ENCODE measurements at places on chromosomes 4 and X.

- no peak for DNase-seq
Observed at GRCh38 chrX:129581904-129582303, 41.8 kb downstream of the OCRL start.

DNA sequence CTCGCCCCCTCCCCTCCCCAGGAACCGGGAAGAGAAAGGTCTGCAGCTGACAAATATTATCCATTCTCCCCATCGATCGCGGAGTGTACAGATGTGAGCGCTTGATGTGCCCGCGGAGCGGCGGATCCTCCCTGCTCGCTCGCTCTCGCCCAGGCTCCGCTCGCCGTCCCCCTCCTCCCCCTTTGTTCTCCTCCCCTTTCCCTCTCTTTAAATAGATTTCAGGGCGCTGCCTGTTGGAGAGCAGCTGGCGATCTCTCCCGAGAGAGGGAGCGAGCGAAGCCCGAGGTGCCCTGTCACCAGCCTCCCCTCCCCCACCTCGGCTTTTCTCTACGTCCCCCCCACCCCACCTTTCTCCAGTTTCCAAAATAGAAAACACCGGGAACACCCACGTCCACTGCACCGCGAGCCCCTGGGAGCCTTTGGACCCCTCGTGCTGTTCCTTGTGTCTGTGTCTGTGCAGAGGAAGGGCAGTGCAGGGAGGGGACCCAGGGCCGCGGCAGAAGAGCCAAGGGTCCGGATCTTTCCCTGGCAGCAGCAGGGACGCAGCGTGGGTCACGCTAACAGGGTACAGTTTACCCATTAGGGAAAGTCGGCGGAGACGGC is 56.6 kb upstream of the BCOR start:
- DNase-seq = peak; percentile 13

DNA sequence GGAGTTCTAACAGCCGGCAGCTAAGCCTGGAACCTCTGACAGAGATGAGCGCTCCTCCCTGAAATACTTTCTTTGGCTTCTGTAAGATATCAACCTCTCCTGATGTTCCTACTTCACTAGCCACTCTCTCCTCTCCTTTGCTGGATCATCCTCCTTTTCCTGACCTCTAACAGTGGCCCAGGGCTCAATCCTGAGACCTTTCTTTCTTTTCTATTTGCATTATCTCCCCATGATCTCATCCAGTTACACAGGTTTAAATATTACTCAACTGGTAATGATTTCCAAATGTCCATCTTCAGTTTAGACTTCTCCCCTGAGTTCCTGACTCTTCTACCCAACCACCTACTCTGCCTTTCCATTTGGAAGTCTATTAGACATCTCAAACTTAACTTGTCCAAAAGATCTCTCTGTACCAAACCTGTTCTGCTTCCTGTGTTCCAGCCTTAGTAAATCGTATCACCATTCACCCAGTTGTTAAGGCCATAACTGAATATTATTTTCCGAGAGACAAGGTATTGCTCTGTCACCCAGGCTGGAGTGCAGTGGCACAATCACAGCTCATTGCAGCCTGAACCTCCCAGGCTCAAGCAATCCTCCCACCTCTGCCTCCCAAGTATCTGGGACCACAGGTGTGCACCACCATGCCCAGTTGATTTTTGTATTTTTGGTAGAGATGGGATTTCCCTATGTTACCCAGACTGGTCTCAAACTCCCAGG is 41.1 kb downstream of the RFC1 start:
- DNase-seq = no peak

DNA sequence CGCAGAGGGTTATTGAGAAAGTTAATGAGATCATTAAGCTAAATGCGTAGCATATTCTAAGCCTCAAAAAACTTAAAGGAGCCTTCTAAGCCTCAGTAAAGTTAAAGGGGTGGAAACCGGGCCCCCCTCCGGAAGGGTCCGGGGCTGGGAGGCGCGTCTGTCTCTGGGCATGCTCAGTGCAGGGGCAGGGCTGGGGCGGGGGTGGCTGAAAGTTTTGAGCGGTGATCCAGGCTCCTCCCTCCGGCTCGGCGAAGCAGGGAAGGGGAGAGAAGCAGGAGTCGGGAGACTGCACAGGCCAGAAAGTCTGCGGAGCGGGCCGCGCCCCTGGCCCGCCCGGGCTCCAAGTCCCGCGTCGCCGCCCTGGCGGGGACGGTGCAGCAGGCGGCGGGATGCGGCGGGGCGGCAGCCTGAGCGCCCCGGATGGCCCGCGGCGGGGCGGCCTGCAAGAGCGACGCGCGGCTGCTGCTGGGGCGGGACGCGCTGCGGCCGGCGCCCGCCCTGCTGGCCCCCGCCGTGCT is at the start of gene EVC:
EVC (plus strand) TSS at position 241 of the 518 bp plus-strand sequence; CDS start at position 421, 180 bp downstream.
- DNase-seq = no peak

DNA sequence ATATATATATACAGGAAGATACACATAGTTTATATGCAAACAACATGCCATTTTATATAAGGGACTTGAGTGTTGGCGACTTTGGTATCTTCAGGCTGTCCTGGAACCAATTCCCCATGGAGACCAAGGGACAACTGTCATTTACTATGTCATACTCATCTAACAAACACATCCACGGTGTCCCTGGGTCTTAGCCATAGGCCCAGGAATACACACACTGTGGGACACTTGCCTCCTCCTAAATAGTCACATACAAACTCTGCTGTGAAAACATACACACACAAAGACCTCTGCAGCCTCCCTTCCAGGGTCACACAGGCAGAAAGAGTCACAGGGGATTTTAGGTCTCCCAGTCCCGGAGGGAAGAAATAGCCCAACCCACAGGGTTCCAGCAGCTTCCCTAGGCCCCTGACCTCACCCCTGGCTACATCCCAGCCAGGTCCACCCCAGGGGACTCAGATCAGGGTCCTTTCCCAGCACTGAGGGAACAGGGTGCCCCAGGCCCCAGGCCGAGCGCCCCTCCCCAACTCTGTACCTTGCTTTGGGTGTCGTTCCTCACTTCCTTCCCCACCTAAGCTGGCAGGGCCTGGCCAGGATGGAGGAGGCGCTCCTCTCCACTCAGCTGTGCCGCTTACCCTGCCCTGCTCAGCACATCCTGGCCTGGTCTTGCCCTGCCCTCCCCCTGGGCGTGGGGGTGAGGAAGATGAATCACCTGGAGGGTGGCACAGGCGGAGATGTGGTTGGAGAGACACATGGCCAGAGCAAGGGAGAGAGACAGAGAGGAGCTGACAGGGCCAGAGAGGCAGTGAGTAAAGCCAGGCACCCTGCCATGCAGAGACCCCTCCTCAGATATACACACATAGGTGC is 21.8 kb downstream of the FGD1 start:
- DNase-seq = no peak

DNA sequence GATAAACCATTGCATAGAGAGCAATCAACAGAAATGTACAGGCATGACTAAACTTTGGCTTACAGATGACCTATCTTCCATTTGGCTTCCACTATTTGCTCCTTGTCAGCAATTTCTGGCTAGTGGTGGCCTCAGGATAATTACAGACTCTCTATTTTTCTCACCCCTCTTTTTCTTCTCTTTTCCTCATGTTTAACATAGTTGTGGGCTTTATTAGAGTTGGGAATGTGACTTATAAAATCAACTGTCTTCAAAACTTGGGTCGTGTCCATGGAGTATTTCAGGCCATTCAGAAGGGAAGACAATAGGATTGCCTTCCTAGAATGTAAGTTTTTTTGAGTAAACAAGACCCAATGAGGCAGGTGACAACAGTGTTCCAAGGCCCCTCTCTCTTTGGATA is 236.2 kb downstream of the FRAS1 start:
- no peak for DNase-seq

DNA sequence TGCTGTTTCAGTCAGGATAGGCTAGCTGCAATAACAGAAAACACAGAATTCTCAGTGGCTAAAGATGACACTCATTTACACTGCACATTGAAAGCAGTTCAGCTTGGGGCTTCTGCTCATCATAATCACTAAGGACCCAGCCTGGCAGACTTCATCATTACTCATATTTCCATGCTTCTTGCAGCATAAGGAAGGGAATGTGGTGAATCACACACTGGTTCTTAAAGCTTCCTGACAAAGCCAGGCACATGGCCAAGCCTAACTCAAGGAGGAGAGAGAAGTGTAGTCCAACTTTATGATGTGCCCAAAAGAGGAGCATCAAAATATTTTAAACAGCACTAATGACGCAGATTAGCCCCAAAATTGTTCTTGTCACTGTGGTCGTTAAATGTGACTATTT is 186.5 kb downstream of the BANK1 start:
- DNase-seq = no peak

DNA sequence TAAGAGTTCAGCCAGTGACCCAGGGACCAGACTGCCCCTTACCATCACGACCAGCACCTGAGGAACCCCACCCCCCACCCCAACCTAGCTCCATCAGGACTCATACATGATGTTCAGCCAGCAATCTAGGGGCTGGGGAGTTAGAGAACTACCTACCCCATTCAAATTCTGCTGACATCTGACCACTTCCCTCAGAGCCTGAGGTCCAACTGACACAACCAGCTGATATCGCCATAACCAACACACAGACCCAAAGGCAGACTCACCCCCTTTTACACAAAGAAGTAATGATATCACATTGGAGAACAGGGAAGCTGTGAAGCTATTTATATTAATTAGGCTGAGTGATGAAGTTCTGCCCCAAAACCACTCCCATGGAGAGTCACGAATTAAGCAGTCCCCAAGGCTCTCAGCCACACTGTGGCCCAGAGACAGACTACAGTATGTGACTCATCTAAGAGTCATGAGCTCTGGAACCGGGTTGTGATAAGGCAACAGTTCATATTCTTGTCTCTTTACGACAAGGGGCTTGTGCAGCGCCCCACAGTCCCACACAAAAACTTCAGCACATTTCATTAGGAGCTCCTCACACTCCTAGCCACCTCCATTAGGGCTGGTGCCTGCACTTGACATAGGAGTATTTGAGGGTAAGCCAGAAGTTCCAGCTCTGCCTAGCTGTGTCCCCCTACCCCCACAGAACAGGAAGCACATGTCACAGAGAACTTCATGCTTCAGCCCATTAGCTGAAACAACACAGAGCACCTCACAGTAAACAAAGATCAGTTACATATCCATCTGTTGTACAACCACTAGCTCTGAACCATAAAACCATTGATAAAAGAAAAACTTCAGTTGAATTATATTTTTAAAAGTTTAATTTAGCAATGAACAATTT is 184.7 kb upstream of the ZCCHC13 start:
- no peak for DNase-seq

GRCh38 chr4:42464550-42465094 is 67.3 kb downstream of the SHISA3 start:
- DNase-seq = no peak

DNA sequence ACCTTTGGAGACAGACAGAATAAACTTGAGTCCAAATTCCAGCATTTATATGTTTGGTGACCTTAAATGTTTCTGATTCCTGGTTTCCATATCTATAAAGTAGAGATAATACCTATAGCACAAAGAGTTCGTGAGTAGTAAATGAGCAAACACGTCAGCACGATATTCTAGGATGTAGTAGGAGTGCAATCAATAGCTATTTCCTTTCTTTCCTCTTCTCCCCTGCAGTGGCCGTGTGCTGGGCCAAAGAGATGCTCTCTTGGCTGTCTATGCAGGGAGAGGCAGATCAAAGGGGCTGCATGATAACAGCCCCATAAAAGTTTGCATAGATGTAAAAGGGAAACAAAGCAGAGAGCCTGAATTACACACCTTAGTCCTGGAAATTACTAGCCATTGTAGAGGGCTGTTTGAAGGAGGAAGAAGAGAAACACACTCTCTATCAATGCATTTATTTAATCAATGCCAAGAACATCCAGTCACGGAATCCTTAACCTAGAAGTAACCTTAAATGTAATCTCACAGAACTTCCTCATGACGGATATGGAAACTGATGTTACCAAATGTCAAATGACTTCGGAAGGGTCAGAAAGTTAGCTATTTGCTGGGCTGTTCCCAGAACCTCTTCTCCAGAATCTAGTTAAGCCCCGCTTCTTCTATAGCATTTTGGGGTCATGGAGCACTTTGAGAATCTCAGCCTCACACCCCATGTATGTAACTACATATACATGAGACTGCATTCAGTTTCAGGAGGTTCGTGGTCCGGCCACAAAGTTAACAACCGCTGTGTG is 35.5 kb upstream of the PLAC8 start:
- no peak for DNase-seq

- no peak for DNase-seq
Observed at GRCh38 chrX:31546126-31546525, 474.3 kb upstream of the FTHL17 start.

DNA sequence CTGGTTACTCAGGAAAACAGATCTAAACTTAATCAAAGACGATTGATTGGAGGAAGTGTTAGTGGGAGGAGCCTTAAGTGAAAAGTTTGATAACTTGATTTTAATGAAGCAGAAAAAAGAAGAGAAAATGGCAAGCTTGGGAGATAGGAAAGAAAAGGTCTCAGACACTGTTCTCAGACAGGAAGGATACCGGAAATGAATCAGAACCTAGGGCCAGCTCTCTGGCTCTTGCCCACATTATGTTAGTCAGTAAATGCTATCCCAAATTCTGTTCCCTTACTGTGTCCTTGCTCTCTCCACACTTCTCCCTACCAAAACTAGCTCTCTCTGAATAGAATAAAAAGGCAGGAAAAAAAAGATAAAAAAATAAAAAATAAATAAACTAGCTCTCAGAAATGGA is 48.6 kb upstream of the TMEM164 start:
- no peak for DNase-seq

DNA sequence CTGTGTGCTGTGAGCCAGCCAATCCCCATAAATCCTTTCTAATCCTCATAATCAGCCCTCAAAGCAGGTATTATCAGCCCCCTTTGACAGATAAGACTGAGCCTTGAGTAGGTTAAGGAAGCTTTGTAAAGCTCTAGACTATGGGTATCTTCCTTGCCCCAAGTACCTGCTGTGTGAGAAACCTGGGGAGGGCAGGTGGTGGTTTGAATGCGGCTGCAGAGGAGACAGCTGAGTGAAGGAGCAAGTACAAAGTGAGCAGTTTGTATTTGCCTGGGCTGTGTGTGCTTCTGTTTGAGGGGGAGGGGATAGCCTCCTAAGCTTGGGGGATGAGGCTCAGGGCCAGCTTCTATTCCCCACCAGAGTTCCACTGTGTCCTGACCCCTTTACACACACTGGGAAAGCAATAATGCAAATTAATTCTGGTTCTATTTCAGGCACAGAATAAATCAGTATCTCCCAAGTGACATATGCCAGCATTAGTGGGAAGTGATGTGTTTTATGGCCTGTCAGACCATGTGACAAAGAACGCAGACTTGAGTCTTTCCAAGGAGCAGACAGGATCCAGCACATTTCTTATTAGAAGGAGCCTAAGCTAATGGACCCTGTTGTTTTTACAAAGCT is 63.5 kb downstream of the EVC start:
- no peak for DNase-seq

Measured in activated naive CD4-positive, alpha-beta T cell treated with anti-CD3 and anti-CD28 coated beads for 36 hours (primary cell).